ENCODE measurements at places on chromosomes 2 and 18.

GRCh38 chr18:33116376-33116775 lies 324.1 kb downstream of the CCDC178 start:
- DNase-seq = no peak

GRCh38 chr2:65357959-65358294 lies 74.5 kb downstream of the SPRED2 start:
- no peak for DNase-seq

DNA sequence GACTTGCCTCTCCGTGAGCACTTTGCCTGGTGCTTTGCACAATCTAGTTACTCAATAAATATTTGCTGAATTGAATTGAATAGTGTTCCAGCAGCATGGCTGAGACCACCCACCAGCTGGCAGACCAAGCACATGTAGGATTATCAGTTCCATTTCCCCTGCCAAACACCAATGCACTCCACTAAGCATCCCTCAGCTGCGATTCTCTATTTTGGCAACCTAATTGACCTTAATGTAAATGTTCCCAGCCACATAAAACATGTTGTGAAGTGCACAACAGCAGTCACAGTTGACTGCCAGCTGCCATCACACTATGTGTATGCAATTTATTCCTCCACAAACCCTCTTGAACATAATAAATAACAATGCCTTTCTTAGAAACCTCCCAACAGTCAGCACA lies 1879.4 kb upstream of the PIK3C3 start:
- DNase-seq = no peak

GRCh38 chr18:58635891-58636290 lies 7.0 kb upstream of the ALPK2 start:
- DNase-seq = no peak

- no peak for DNase-seq
These were observed 32.8 kb upstream of the B3GNT7 start for GRCh38 chr2:231362555-231363184.

- DNase-seq = no peak
These were observed 150.9 kb upstream of the CYRIA start for GRCh38 chr2:16816522-16816921.

GRCh38 chr18:9570255-9570654 lies 44.1 kb downstream of the PPP4R1 start:
- no peak for DNase-seq

DNA sequence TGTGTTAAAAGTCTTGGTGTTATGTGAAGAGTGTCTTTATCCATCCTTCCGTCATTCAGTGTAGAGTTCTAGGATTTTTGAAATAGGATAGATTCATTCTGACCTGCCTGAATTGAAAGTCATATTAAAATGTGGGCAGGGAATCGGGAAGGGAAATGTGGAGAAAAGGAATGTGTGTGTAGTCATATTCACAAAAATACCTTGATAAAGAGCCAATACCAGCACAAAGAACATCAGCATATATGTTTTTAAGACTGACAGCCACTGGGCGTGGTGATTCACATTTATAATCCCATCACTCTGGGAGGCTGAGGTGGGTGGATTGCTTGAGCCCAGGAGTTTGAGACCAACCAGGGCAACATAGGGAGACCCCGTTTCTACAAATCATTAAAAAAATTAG lies 188.1 kb downstream of the CAMKMT start:
- DNase-seq = no peak

DNA sequence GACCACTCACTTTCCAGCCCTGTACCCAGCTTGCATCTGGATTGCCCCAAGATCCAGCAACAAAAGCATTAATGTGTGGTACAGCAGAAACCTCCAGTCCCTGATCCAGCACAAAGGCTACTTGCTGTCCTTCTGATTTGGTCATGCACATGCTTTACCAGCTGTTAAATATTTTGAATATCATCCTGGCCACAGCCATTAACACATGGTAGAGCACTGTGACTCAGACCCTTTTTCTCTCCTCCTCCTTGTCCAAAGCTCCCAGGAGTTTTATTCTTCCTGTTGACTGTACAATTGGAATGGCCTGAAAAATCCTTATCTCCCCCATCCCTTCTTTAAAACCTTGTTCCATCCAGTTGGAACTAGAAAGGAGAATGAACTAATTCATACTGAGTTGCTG lies 419.7 kb upstream of the TNP1 start:
- no peak for DNase-seq

- DNase-seq = no peak
These were observed 97.4 kb downstream of the ADD2 start for GRCh38 chr2:70670626-70671025.

DNA sequence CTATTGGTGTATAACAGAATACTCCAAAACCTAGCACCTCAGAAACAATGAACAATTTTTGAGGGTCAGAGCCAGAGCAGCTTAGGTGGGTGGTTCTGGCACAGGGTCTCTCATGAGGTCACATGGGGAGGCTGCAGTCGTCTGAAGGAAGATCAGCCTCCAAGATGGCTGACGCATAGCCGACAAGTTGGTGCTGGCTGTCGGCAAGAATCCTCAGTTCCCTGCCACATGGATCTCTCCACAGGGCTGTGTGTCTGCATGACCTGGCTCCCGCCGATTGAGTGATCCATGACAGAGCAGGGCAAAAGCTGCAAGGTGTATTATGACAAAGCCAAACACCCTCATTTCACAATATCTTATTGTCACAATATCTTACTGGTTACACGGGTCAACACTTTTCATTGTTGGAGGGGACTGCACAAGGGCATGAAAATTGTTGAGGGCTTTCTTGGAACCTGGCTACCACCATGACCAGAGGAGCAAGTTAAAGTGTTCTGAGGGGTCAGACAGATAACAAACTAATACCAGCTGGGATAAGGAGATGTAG lies 4.2 kb downstream of the MYL12B start:
- DNase-seq = no peak

- no peak for DNase-seq
These were observed 38.8 kb downstream of the AOX1 start for GRCh38 chr2:200624658-200625057.

GRCh38 chr2:186695081-186695756 lies 1.4 kb downstream of the FAM171B start:
- DNase-seq = peak; percentile 58

DNA sequence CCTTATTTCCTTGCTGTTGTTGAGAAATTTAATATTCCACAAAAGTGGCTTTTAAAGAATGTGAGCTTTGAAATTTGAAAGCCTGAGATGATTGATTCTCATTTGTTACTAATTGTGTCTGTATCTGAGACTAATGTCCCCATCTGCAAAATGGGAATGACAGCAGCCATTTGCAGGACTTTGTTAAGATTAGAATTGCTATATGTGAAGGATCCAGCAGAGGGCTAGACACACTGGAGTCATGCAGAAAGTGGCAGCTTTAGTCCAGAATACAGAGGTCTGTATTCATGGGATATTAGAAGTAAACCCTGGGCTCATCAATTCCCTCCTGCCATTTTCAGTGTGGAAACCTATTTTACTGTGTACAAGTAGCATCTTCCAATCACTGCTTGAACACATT lies 296.5 kb upstream of the GYPC start:
- no peak for DNase-seq

GRCh38 chr2:38260469-38260868 lies 116.6 kb downstream of the ATL2 start:
- no peak for DNase-seq

- no peak for DNase-seq
These were observed 128.7 kb upstream of the CD302 start for GRCh38 chr2:159926695-159927094.
